Sciatic nerve (tissue), 2 donors: ENCODE measurements at places on chromosomes 3 and 15. TPM values are rescaled to one million over a fixed set of nuclear protein-coding genes. Genes with fewer than 3 reads are reported as not detected.

Gene CIB1
- total RNA-seq = 43.3 TPM

Gene REC114
- total RNA-seq = not detected

Gene A4GNT
- total RNA-seq = not detected

Gene RASGRF1
- total RNA-seq = 3.0 TPM

Gene ITGB5
- 138 TPM for total RNA-seq

Gene RBMS3
- total RNA-seq = 161 TPM

Gene IQCF2
- total RNA-seq = not detected

Gene VIPR1
- 5.8 TPM for total RNA-seq

Gene C3orf22
- total RNA-seq = not detected

Gene RHCG
- not detected for total RNA-seq

Gene FEZF2
- total RNA-seq = not detected

Gene CCDC54
- total RNA-seq = not detected

Gene GOLGA8R
- 15.6 TPM for total RNA-seq

Gene STRIT1
- not detected for total RNA-seq

Gene C2CD4B
- total RNA-seq = 5.9 TPM

Gene CX3CR1
- total RNA-seq = 18.5 TPM

Gene NPHP3
- total RNA-seq = 58.0 TPM

Gene ARF4
- total RNA-seq = 97.3 TPM

Gene AMOTL2
- total RNA-seq = 158 TPM

Gene PRR20G
- not detected for total RNA-seq

Gene CCDC50
- total RNA-seq = 64.7 TPM

Gene PARP14
- 58.4 TPM for total RNA-seq

Gene SEMA3G
- total RNA-seq = 38.3 TPM

Gene SCN5A
- 2.7 TPM for total RNA-seq

Gene ZIC4
- total RNA-seq = 0.62 TPM

Gene MINAR1
- 0.98 TPM for total RNA-seq

Gene CYP1A1
- total RNA-seq = 0.18 TPM

Gene TRPM1
- total RNA-seq = not detected

Gene BOC
- 114 TPM for total RNA-seq

Gene KY
- total RNA-seq = 3.3 TPM

Gene TMIE
- total RNA-seq = 0.76 TPM

Gene ACKR4
- 3.1 TPM for total RNA-seq

Gene ESYT3
- total RNA-seq = 12.6 TPM

Gene LRRC2
- 2.2 TPM for total RNA-seq

Gene NR1I2
- total RNA-seq = not detected

Gene IGF2BP2
- total RNA-seq = 52.2 TPM

Gene TTC21A
- total RNA-seq = 13.4 TPM

Gene IQGAP1
- total RNA-seq = 202 TPM

Gene CD80
- 1.6 TPM for total RNA-seq
